CD4-positive, alpha-beta T cell treated with Interleukin-17A for 1 hour (primary cell): ENCODE measurements at places on chromosomes 5 and 9.
A peak's percentile ranks its signal among the peaks of the same experiment; 100 is the strongest.

DNA sequence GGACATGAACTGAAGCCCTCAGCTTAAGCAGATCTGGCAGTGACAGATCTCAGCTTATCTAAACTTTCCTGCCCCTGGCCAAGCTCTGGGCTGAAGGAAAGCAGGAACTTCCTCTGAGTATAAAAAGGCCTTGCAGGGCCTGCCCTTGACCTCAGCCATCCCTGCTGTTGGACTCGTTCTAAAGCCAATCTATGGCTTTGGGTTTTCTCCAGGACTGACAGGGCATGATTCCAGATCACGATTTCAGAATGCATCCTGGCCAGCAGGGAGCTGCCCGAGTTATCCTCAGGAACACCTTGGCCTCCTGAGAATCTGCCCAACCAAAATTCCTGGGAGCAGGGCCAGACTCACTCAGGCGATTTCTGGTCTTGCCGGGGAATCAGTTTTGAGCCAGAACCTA is 502.7 kb downstream of the TLE4 start:
- no peak for DNase-seq

- no peak for DNase-seq
These were observed 281.5 kb upstream of the GRIA1 start for GRCh38 chr5:153209016-153209415.

GRCh38 chr5:65969539-65970393 is 43.4 kb downstream of the ERBIN start:
- no peak for DNase-seq

GRCh38 chr9:7320841-7321240 is 478.7 kb downstream of the DMAC1 start:
- DNase-seq = no peak

DNA sequence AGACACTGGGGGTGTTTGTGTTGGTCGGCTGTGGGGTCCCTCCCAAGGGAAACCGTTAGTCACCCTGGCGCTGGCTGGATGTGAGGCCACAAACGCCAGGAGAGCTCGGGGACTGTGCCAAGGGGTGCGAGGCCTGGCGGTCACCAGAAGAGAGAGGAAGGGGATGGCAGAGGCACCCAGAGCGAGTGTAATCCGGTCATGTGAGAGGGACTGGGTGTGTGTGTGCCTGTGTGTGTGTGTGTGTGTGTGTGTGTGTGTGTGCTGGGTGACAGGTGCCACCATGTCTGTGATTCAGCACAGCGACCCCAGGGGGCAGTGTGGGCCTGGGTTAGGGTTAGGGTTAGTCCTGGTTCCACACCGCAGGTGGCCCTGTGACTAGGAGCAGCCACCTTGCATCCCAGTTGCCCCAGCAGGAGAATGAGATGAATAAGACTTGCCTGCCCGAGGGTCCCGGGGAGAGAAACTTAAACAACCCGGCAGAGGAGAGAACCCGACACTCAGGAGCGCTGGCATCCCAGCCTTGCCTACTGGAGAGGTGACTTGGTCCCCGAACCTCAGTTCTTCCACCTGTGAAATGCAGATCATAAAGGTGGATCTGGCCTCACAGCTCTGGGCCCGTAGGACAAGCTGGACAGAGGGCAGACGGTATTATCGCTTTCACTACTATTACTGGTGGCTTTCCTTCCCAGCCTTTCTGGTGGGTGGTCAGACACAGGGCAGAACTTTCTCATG is 1.4 kb upstream of the ADAMTSL2 start:
- peak; percentile 70 for DNase-seq

GRCh38 chr5:160802592-160802991 is 49.4 kb downstream of the ATP10B start:
- no peak for DNase-seq

GRCh38 chr5:173775261-173776197 is 112.6 kb upstream of the CPEB4 start:
- no peak for DNase-seq

- no peak for DNase-seq
These were observed 75.7 kb downstream of the ZSWIM6 start for GRCh38 chr5:61407706-61408270.

DNA sequence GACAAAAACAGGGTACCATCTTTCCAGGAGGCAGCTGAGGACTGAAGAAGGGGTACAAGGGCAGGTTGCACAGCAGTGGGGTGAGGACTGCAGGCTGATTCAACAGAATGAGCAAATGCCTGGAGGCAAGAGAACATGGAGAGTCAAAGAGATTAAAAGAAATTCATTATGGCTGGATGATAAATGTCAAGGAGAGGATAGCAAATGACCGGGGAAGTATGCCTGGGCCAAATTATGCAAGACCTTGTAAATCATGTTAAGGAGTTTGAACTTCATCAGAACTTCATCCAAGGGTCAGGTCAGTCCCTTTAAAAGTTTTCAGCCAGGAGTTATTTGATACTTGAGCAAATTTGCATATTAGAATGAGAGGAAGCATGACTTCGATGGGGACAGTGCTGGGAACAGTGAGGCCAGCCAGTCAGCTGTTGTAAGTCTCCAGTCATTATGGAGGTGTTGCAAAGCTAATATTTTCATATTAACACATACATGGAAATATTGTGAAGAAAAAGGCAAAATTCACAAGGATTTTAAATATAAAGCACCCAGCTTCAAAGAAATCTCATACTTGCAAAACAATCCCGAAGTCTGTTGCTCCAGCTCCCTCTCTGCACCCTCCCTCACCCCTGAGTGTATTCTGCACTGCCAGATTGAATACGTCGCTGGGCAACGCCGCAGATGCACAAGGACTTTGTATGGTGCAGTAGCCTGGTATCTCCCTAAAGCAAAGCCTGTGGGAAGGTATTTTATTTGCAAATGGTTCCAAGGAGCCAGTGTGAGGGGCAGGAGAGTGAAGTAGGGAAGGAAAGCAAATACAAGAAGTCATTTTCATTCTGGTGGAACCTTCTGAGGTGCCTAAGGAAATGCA is 509.8 kb upstream of the TLE4 start:
- no peak for DNase-seq

GRCh38 chr9:98484162-98484561 is 224.6 kb downstream of the GABBR2 start:
- no peak for DNase-seq

DNA sequence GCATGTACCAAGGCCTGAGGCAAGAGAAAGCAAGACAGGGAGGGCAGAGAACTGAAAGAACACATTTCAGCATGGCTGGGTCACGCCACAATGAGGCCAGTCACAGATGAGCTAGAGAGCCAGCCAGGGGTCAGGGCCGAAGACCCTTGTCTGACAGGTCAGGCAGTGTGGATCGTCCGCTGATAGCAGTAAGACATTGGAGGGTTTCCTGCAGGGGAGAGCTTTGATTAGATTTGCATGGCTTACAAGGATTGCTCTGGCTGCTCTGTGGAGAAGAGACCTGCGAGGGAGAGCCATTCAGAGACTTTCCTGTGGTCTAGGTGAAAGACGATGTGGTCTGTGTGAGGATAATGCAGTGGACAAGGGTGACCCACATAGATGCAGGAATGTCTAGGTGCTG is 93.1 kb downstream of the RALGPS1 start:
- no peak for DNase-seq

DNA sequence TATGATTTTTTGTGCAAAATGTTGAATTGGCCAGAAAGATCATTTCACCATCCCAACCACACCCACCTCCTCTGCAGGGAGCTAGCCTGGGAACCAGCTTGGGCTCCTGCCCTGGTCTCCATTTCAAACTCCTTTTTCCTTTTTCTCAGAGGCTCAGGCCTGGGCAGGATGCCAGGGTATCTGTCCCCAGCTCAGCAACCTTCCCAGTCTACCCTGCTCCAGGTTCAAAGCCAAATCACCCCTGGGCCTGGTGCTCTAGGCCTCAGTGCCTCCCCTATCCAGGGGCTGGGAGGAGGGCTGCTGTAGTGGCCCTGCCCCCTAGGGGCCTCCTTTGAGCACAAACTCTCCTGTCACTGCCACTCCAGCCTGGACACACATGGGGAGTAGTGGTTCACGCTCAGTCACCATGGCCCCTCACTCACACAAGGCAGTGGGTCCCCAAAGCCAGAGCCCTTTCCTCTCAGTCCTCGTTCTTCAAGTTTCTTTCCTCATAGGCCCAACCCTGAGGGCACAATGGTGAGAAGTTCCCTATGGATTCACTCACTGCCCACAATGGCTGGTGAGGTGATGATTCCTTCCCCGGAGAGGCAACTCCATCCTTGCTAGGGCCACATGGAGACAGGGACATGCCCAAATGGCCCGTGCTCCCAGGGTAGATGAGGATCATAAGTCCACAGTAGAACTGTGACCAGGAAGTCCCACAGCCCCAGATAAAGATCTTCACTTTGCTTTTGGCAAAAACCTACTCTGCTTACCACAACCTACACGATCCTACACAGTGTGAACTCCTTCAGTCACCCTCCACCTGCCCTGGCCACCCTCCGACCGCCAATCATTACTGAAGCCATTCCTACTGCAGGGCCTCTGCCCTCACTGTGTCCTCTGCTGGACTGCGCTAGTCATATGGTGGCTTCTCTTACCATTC is 1.6 kb upstream of the ST6GALNAC4 start:
- no peak for DNase-seq

DNA sequence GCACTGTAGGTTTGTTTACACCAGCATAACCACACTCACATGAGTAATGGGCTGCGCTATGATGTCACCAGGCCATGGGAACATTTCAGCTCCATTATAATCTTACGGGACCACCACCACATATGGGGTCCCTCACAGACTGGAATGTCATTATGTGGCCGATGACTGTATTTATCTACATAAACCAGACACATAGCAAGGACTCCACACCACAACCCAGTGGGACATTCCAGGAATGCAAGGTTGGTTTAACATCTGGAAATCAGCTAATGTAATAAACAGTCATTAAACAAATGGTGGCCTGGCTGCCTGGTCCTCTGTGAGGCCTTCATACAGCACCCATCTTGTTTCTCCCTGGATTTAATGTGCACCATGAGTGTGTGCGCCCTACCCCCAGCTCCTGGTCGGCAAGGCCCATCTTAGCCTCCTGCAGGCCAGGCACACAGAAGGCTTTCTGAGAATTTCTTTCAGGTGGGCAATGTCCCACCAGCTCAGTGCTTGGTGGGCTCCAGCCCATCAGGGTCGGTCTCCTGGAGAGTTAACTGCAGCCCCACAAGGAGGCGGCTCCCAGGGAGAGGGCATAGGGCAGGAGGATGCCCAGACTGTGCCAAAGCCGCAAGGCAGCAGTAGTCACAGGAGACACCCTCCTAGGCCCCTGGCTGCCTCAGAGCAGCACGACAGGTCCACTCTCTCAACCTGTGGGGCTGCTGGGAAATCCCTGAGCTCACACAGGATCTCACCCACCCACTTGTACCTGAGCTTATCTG is 35.9 kb upstream of the SARDH start:
- no peak for DNase-seq

GRCh38 chr5:150389531-150390266 is 23.0 kb downstream of the CD74 start:
- no peak for DNase-seq

GRCh38 chr5:132767150-132767549 is 9.9 kb downstream of the SEPTIN8 start:
- DNase-seq = no peak

DNA sequence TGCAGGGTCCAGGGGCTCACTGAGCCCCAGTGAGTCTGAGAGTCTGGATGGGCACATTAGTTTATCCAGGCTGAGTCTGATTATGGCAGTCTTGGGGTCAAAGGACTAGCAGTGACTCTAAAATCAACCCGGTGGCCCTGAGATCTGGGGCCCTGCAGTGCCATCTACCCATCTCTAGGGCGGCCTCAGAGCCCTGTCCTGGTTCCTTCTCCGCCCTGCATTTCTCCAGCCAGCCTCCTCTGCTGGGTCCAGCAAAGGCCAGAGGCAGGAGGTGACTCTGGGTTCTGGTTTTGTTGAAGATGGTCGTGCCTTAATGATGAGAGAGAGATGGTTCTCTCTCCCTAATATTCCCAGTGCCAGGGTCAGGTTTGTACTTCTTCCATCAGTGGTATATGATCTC is 15.0 kb downstream of the DCANP1 start:
- no peak for DNase-seq

DNA sequence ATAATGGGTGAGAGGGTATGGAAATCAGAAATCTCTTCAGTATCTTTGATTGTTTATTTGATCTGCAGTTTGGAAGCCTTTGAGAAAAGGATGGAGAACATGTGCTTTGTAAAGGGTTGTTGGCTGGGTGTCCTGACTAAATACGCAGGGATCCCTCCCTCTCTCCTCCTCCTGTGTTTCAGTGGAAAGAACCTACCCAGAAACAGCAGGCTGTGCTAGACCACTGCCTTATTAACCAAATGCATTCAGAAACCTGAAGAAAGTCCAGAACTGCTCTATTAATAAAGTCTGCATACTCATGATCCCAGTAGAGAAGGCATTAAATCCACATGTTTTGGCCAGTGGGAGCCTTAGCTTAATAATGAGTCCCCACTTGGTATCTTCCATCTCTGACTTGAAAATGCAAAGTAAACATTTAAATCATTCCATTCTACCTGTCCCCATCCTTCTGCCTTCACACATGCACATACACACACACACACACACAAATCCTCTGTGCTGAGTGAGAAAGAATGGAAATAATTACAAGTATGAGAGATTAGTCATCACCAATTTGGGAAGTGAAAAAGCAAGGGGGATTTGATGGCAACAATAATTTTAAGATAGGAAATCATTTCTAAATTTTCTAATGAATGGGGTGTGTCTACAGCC is 10.0 kb upstream of the LECT2 start:
- DNase-seq = no peak

GRCh38 chr9:90458485-90458884 is 184.1 kb downstream of the DIRAS2 start:
- DNase-seq = no peak

- DNase-seq = no peak
These were observed 7.9 kb upstream of the NEUROG1 start for GRCh38 chr5:135543485-135544304.

DNA sequence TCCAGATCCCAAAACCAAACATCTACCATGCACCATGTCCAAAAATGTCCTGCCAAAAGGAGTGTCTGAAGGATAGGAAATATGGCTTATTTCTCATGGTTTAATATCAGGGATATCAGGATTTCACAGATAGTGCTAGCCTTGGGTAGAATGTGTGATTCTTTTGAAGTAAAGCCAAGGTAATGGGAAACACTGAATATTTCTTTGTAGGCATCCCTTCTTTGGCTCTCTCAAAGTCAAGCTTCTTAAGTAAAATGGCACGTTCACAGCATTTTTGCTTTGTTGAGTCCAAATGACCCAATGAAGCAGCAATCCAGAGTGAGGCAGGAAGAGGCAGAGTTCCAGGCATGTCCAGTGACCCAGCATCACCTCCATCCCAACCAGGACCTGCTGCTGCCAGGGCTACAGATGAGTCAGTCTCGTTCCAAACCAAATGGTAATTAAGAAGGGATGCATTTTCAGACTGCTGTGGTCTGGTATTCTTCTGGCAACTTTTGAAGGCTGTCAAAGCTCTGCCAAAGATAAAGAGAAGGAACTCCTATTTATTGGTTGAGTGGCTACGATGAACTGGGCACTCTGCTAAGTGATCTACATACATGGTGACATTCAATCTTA is 678.8 kb upstream of the KLF4 start:
- no peak for DNase-seq

DNA sequence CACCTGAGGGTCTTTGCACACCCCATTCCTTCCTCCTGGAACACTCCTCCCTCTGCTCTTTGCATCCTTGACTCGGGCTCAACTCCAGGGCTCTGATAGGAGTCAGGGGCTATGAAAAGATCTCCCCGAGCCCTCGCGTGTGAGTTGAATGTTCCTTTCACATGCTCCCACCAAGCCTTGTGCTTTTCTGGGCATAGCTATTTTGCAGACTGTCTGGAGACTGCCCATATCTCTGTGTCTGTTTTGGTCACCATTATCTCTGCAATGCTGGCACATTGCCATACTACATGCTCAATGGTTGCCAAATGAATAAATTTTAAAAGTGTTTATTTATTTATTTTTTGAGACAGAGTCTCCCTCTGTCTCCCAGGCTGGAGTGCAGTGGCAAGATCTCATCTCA is 56.9 kb upstream of the PLPP1 start:
- DNase-seq = no peak
